ENCODE measurements at places on chromosomes 7 and 10.

GRCh38 chr7:69363136-69363535 is 235.1 kb upstream of the AUTS2 start:
- DNase-seq: no peak

GRCh38 chr10:14654821-14655382 is 119.8 kb downstream of the FAM107B start:
- no peak for DNase-seq

- no peak for DNase-seq
Measured at GRCh38 chr7:50416527-50417182, 33.5 kb downstream of the FIGNL1 start.

DNA sequence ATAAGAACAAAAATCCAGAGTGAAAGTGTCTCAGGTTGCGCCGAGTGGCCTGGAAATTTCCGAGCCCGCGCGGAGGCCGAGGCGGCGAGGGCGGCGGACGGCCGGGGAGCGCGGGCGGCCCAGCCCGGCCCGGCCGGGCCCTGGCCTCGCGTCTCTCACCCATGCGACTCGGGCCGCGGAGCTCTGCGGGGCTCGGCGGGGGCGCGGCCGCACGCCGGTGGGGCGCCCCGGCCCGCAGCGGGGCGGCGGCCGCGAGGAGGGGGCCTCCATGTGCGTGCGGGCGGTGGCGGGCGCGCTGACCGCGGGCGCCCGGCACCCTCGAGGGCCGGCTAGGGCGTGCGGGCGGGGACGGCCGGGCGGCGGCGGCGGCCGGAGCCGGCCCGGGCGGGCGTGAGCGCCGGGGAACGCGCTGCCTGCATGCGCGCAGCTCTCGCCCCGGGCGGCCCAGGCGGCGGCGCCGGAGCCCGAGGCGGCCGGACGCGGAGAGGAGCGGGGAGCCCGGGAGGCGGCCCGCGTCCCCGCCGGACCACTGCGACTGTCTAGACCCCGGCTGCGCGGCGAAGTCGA is 302 bp upstream of the EN2 start:
- DNase-seq: no peak

GRCh38 chr7:26372704-26373103 is 81.0 kb downstream of the SNX10 start:
- no peak for DNase-seq

- no peak for DNase-seq
Measured at GRCh38 chr7:95725205-95725604, 47.1 kb upstream of the DYNC1I1 start.
